Mammary epithelial cell (primary cell): ENCODE measurements at places on chromosomes 6 and 20.

GRCh38 chr6:1612299-1612973, 2.7 kb downstream of the FOXC1 start:
- peak; percentile 32 for DNase-seq

DNA sequence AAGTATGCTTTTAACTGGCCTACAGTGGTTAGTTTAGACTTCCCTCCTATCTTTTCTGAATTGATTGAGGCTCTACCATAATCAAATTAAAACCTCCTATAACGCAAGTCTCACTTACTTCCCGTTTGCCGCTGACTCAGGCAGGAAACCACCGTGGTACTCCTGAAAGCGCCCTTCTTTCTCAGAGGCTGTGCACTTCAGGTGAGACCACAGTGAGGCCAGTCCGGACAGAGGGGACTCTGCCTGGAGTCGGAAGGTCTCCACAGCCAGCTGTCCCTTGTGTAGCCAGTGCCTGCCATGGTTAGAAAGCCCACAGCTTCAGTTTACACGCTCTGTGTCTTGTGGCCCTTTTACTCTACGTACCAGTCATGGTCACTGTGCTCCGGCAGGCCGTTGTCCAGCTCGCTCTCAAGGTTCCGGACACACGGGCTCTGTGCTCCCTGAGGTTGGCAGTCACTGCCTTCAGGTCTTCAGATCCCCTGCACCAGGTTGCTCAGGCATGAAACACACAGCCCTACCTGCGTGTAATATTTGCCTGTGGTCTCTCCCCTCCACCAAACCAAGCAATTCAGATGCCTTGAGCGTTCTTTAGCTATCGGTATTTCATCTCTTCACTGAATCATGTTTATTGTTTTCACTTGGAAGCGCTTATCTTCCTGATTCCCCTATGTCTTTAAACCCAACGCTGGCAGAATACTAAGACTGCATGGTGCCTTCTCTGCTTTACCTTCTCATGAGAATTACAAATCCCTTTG, 178.8 kb downstream of the SMOC2 start:
- DNase-seq, result no peak

GRCh38 chr20:53152228-53152627, 180.1 kb downstream of the TSHZ2 start:
- no peak for DNase-seq

- peak; percentile 40 for DNase-seq
These were observed 611 bp upstream of the RAB22A start for GRCh38 chr20:58308680-58309527.

GRCh38 chr20:53463101-53463972, 130.3 kb downstream of the ZNF217 start:
- peak; percentile 26 for DNase-seq

DNA sequence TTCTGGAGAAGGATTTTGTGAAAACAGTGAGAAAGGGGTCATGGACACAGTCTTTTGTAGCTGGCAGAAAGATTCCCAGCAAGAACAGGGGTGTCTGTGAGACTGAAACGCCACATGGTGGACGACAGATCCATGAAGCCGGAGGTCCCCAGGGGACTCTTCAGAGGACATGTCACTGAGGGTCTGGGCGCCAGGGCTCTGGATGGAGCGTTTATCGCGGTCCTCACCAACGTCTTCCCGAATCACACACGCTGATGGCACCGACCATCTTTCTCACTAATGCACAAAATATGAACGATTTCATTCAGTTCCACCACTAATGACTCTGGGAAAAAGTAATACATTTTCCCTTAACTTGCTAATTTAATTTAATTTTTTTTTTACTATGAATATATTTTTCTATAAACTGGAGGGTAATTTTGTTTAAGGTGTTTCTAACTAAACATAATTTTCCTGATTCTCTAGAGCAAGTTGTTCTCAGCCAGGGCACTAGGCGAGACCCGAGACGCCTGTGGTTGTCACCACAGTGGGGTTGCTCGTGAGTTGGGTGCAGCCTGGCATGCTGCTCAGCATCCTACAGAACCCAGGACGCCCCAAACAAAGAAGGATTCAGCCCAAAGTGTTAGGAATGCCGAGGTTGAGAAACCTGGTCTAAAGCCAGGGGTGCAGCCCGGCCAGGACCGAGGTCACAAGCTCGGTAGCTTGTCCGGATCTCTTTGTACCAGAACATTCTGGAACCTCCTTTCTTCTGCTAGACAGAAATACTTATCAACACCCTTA, 306.2 kb downstream of the TAF4 start:
- DNase-seq, result no peak
